ENCODE measurements at places on chromosomes 2 and 18.

GRCh38 chr2:233242231-233242927, 9.1 kb upstream of the ATG16L1 start:
- DNase-seq: no peak

DNA sequence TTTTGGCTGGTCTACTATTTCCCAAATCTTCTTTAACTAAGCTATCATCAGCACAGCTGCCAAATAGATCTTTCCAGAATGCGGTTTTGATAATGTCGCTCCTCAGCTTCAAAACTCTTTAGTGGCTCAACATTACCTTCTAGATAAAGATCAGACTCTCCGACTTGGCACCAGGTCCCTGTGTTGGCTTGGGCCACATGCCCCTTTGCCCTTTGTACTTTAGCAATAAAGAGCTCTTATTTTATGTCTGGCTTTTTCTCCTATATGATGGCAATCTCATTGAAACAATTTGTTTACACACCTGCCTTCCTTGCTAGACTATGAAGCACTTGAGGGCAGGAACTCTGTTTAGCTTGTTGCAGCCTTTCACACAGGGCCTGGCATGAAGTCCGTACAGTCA, 128.9 kb upstream of the GATA6 start:
- no peak for DNase-seq

DNA sequence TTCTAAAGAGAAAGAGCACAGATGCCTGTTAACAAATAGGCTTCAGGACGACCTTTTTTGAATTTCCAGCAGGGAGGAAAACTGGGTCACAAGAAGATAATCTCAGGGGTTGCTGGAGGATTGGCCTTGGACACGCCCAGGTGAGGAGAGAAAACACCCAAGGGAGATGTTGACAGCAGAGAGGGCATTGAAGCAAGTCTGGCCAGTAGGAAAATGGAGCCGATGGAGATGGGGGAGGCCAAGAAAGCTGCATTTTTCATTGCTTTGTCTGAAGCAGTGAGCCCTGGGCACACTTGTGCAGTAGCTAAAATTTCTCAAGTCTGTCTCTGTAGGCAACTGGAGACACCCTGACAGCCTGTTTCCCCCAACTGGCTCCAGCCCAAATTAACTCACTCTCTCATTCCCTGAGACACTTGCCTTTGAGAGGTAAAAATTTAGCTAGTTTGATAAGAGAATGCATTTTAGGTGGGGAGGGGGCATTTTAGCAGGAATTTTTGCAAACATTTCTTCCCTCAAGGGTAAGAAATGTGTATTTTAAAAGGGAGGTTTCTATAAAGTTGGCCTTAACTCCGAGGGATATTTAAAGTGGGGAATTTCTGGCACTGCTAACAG, 165.5 kb downstream of the TGIF1 start:
- no peak for DNase-seq

DNA sequence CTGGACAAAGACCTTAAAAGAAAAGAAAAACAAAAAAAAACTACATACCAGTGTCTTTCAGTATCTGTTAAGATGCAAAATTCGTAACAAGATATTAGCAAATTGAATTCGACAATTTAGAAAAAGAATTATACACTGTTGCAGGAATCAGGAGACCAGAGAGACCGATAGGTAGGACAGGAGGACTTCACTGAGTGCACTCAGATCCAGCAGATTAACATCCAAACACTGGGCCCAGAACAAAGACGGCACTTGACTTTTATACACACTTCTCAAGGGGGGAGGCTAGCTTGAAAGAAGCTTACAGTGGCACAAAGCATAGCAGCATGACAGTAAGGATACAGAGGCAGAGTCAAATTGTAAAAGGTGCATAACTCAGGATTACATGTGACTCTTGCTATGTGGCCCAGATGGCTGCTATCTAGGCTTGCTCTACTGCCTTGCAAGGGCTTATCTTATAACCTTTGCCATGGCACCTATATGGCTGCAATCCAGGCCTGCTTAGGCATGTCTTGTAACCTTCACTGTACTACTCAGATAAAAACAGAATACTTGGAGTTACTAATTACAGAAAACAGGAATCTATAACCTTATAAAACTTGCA, 507.3 kb upstream of the LRRTM4 start:
- DNase-seq: no peak

DNA sequence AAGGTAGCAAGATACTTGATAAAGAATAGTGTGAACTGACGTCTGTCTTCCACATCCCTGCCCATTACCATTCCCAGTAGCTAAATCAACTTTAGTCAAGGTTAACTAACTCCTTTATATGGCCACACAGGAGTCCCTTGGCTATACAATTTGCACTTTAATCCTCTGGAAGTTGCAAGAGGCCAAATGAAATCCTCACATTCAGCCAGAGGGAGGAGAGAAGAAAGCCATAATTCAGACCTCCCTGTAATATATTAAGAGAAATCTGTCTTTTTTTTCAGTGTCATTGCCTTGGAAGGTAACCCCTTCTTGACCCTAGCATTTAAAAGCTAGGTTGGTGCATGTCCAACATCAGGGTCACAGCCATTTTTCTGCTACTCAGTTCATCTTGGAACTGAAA, 317.8 kb downstream of the NRXN1 start:
- no peak for DNase-seq

GRCh38 chr2:31258351-31258750, 24.4 kb downstream of the EHD3 start:
- no peak for DNase-seq

DNA sequence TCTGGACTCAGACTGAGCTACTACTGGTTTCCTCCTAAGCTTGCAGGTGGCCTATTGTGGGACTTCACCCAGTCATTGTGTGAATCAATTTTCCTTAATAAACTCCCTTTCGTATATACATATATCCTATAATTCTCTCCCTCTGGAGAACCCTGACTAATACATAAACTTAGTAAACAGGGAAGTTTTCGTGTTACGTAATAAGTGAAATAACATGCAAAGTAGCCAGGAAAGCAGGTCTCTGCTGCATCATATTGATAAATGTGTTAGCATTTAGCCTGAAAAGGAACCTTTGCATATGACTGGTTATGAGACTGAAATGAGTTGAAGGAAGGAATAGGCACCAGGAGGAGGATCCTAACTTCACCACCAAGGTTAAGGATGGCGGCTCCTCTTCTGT, 527.2 kb upstream of the FAM98A start:
- DNase-seq: no peak
